ENCODE measurements at places on chromosomes 2 and 18. TPM values are rescaled to one million over a fixed set of nuclear protein-coding genes. Genes with fewer than 3 reads are reported as not detected.

- no peaks in the 10 kb centered on the region for H3K36me3 ChIP-seq
- H3K4me1 ChIP-seq: peaks cover 67% of the 10 kb centered on the region
- no peak overlapping the region for H3K27ac ChIP-seq
- H3K4me3 ChIP-seq: no peak overlapping the region
Measured at GRCh38 chr18:58313491-58314032, 269.5 kb downstream of the NEDD4L start.

The LYPD6B gene
- not detected for total RNA-seq

The BCL2 gene
- total RNA-seq: 88.9 TPM

GRCh38 chr2:137133225-137133624, 367.9 kb downstream of the THSD7B start:
- no peak for DNase-seq
- no peak overlapping the region for H3K27ac ChIP-seq
- no peaks in the 10 kb centered on the region for H3K4me1 ChIP-seq
- H3K27me3 ChIP-seq: no peaks in the 10 kb centered on the region

- no peaks in the 10 kb centered on the region for H3K27me3 ChIP-seq
- H3K36me3 ChIP-seq: peaks cover 37% of the 10 kb centered on the region
- peak; percentile 85 for DNase-seq
- H3K4me3 ChIP-seq: no peak overlapping the region
- peak overlapping the region; percentile 81 for H3K27ac ChIP-seq
- H3K4me1 ChIP-seq: peaks cover 38% of the 10 kb centered on the region
Measured at GRCh38 chr2:218257390-218257981, 3.3 kb upstream of the GPBAR1 start.

The AFF3 gene
- total RNA-seq: 5.6 TPM

- H3K27ac ChIP-seq: no peak overlapping the region
- no peak for DNase-seq
- H3K36me3 ChIP-seq: no peaks in the 10 kb centered on the region
Measured at GRCh38 chr2:118049816-118050140, 35.9 kb upstream of the CCDC93 start.

DNA sequence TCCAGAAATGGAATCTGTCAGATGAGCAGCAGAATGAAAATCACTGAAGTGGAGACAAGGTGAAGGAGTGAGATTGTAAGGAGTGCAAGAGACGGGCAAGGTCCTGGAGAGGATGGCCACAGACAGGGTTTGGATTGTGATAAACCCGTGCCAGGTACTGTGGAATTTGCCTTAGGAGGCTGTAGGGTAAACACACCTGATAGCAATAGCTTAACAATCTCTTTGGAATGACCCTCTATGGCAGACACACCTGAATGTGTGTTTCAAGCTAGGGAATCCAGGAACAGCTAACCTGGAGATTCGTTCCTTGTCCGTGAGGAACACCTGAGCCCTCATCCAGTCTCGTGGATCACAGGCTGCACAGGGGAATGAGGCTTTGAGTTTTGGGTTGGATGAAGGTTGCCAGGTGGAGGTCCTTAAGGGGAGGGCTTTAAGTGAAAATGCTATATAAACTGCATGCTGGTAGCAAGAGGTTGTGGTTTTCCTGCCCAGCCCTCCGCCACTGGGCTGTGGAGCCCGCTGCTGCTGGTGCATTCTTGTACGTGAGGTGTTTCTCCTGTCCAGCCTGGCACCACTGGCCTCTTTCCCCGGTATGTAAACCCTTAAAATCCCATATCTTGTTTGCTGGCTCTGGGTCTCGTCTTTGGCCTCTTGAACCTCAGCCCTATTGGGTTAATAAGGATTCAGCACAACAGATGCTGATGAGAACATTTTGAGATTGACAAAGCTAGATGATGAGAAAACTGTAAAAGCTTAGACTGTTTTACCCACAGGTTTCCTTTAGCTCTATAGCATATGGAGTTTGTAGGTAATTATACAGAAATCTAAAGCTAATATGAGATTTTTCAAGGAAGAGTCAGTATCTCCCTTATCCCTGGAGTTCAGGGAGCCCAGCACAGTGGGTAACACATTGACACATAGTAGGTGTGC, 117.9 kb downstream of the ARHGAP15 start:
- H3K27ac ChIP-seq: peak overlapping the region; percentile 15
- peak overlapping the region; percentile 4 for H3K4me3 ChIP-seq
- no peaks in the 10 kb centered on the region for H3K27me3 ChIP-seq
- DNase-seq: peak; percentile 33

The DNAJB2 gene
- total RNA-seq: 51.8 TPM

The ANKRD30BL gene
- total RNA-seq: not detected

The SKA1 gene
- total RNA-seq: 48.3 TPM

- peaks cover 9% of the 10 kb centered on the region for H3K27me3 ChIP-seq
- no peaks in the 10 kb centered on the region for H3K36me3 ChIP-seq
- peaks cover 15% of the 10 kb centered on the region for H3K4me1 ChIP-seq
- DNase-seq: peak; percentile 50
- peak overlapping the region; percentile 86 for H3K27ac ChIP-seq
Measured at GRCh38 chr2:111930875-111931274, 32.5 kb downstream of the MERTK start.

DNA sequence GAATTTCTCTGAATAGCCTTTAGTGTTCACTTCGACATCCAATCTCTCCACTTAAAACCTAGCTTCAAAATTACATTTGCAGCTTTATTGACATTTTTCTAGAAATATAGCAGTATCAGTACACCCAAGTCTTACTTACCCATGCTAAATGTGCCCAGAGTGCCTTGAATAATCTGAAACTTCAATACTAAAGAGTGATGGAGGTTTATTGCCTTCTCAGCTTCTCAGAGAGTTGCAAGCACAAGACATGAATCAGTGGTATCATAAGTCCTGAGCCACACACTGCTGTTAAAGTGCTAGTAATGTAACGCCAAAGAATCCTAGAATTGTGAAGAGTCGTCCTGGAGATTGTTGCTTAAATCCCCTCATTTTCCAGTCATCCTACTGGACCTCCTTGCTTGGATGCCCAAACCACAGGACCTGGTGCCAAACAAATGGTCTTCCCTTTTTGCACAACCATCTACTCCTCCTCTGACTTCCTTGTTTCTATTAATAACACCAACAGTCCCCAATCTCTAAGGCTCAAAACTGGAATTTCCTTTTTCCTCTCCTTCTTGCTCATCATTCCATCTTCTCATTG, 83.2 kb upstream of the SPATS2L start:
- H3K4me3 ChIP-seq: no peak overlapping the region
- H3K27ac ChIP-seq: no peak overlapping the region
- no peak for DNase-seq
- no peaks in the 10 kb centered on the region for H3K36me3 ChIP-seq
- no peaks in the 10 kb centered on the region for H3K4me1 ChIP-seq

The NCKAP5 gene
- total RNA-seq: not detected

DNA sequence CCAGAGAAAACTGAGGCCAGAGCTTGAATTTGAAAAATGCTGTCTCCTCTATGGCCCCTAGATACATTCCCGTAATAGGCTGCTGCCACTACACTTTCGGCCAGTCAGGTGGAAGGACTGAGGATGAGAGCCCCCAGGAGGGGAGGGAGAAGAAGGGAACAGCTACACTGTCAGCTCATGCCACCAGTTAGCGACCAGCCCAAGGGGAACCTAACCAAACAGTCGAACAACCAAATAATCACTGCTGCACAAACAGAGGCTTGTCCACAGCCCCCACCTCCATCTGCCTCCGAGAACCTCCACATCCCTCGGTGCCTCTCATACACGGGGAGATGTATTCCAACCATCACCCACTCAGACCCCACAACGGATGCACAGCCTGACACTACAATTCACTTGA, 7.3 kb downstream of the ZNF516 start:
- peaks cover 21% of the 10 kb centered on the region for H3K27me3 ChIP-seq
- no peaks in the 10 kb centered on the region for H3K36me3 ChIP-seq
- H3K27ac ChIP-seq: no peak overlapping the region
- peaks cover 24% of the 10 kb centered on the region for H3K4me1 ChIP-seq
- DNase-seq: no peak
- H3K4me3 ChIP-seq: no peak overlapping the region

- peaks cover 11% of the 10 kb centered on the region for H3K4me1 ChIP-seq
- DNase-seq: no peak
- H3K36me3 ChIP-seq: no peaks in the 10 kb centered on the region
- H3K27me3 ChIP-seq: no peaks in the 10 kb centered on the region
Measured at GRCh38 chr2:181812106-181812743, 79.3 kb upstream of the ITPRID2 start.

The FTCDNL1 gene
- 3.8 TPM for total RNA-seq

DNA sequence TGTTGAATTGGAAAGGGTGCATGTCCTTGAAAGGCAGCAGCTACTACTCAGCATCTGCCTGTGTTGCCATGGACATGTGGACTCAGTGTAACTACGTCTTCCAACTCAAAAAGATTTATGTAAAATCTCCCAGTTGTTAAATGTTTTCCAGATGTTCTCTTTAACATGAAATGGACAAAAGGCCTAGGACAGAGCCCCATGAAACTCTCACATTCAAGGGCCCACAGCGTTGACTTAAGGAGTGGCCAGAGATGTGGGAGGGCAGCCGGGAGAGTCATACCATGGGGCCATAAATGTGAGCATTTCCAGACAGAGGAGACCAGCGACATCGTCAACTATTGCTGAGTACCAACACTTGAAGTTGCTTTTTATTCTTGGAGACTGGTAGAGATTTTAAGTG, 9.9 kb downstream of the SLC3A1 start:
- H3K27ac ChIP-seq: no peak overlapping the region
- no peaks in the 10 kb centered on the region for H3K27me3 ChIP-seq
- no peaks in the 10 kb centered on the region for H3K4me1 ChIP-seq
- H3K4me3 ChIP-seq: no peak overlapping the region
- DNase-seq: no peak
- H3K36me3 ChIP-seq: no peaks in the 10 kb centered on the region

DNA sequence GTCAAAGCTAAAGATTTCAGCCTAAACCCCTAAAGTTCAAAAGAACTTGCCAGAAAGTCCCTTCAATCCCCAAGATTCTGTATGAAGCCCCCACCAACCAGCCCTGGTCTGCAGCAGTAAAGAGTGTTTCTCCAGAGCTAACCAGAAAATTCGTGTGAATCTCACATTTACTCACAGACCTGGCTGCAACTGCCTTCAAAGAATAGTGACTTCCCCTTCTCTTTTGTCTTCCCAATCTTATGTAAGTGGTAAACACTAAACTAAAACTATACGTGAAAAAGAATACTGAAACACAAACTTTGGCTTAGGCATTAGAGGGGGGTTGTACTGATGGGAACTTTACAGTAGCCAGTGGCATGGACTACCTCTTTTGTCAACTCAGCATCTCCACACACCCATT, 50.6 kb upstream of the SETBP1 start:
- no peak for DNase-seq
- H3K27ac ChIP-seq: no peak overlapping the region

GRCh38 chr2:142052220-142052863, 78.5 kb downstream of the LRP1B start:
- no peak overlapping the region for H3K27ac ChIP-seq
- H3K36me3 ChIP-seq: no peaks in the 10 kb centered on the region
- H3K4me3 ChIP-seq: no peak overlapping the region

The SLC25A52 gene
- total RNA-seq: not detected

GRCh38 chr2:43265001-43265400, 38.6 kb upstream of the ZFP36L2 start:
- H3K36me3 ChIP-seq: peaks cover 13% of the 10 kb centered on the region
- H3K27ac ChIP-seq: no peak overlapping the region
- no peak for DNase-seq
- H3K4me3 ChIP-seq: no peak overlapping the region
- H3K27me3 ChIP-seq: no peaks in the 10 kb centered on the region

DNA sequence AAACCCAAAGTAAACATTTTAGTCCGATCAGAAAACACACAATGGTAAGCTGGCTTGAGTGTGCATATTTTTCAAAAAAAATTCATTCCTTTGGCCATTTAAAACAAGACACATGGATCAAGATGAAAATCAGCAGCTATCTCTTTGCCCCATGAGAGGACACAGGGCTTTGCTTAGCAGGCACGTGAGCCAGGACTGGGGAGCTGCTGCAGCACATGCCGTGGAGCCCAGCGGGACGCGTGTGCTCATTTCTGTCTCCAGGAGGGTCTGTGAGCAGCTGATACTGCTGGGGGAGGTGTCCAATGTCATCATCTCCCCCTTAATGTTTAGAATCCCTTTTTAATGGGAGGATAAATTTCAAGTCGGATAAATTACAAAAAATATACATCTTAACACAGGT, 49.8 kb upstream of the CNGA3 start:
- no peaks in the 10 kb centered on the region for H3K4me1 ChIP-seq
- peaks cover 7% of the 10 kb centered on the region for H3K27me3 ChIP-seq
- no peak for DNase-seq
- no peaks in the 10 kb centered on the region for H3K36me3 ChIP-seq
- H3K27ac ChIP-seq: no peak overlapping the region

GRCh38 chr2:104863468-104864279, 9.8 kb downstream of the POU3F3 start:
- no peaks in the 10 kb centered on the region for H3K36me3 ChIP-seq
- no peak for DNase-seq
- peaks cover 5% of the 10 kb centered on the region for H3K4me1 ChIP-seq
- H3K4me3 ChIP-seq: no peak overlapping the region
- H3K27ac ChIP-seq: no peak overlapping the region

- DNase-seq: no peak
- H3K27ac ChIP-seq: peak overlapping the region; percentile 92
- peaks cover 68% of the 10 kb centered on the region for H3K4me1 ChIP-seq
- H3K4me3 ChIP-seq: peak overlapping the region; percentile 18
Measured at GRCh38 chr2:216194013-216194412, 84.9 kb downstream of the XRCC5 start.

DNA sequence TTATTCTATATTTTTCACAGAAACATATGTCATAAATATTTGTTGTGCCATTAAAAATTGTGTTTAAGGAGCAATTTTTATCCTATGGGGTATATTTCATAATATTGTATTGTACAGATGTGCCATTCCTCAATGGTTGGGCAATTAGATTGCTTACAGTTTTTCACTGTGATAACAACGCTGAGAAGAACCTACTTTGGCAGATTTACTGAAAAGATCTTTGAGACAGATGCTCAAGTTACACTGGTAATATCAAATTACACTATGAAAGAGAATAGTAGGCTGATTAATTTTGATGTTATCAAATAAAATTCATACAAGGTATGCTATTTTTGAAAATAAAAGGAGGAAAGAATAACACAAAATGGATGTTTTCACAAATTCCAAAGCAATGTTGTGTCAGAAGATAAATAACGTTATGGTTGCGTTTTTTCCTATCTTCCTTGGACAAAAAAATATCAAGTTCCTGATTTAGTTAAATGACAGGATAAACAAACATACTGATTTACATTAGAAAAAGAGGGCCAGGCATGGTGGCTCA, 335.1 kb upstream of the ZNF521 start:
- H3K36me3 ChIP-seq: no peaks in the 10 kb centered on the region
- no peak overlapping the region for H3K4me3 ChIP-seq
- no peak for DNase-seq
- H3K27ac ChIP-seq: no peak overlapping the region
- H3K4me1 ChIP-seq: no peaks in the 10 kb centered on the region

The EVA1A gene
- total RNA-seq: not detected

The METTL4 gene
- 12.8 TPM for total RNA-seq

- no peak overlapping the region for H3K4me3 ChIP-seq
- H3K36me3 ChIP-seq: no peaks in the 10 kb centered on the region
- no peak overlapping the region for H3K27ac ChIP-seq
- DNase-seq: no peak
- H3K4me1 ChIP-seq: no peaks in the 10 kb centered on the region
Measured at GRCh38 chr2:228312172-228312571, 130.7 kb upstream of the SPHKAP start.

The SOS1 gene
- total RNA-seq: 30.1 TPM

The ALPG gene
- total RNA-seq: not detected

Data from activated CD4-positive, alpha-beta T cell treated with anti-CD3 and anti-CD28 coated beads for 36 hours (primary cell).